ENCODE measurements at places on chromosomes 1 and 21.

GRCh38 chr1:111139324-111139955 is 453 bp downstream of the DRAM2 start:
- peak; percentile 58 for DNase-seq

- DNase-seq = no peak
Observed at GRCh38 chr1:221698579-221699349, 43.1 kb downstream of the DUSP10 start.

- DNase-seq = no peak
Observed at GRCh38 chr1:244583358-244583982, 69.5 kb upstream of the DESI2 start.

DNA sequence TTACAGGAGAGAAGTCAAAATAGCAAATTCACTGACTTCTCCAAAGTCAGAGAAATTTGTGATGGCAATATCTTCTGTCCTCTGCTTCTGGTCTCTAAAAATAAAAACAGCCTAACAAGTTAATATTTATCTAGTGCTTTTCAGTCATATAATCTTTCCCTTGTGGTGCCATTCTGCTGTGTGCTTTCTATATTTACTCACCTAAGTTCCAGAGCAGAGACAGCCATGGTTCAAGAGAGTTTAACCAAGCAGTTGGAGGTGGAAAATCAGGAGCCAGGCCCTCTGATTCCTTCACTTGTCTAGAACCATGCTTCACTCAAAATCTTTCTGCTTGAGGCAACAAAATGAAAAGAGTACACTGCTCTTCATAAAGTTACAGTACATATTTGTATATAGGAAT is 39.3 kb downstream of the BRINP2 start:
- DNase-seq = no peak

- no peak for DNase-seq
Observed at GRCh38 chr1:161220002-161220401, 3.4 kb downstream of the APOA2 start.

DNA sequence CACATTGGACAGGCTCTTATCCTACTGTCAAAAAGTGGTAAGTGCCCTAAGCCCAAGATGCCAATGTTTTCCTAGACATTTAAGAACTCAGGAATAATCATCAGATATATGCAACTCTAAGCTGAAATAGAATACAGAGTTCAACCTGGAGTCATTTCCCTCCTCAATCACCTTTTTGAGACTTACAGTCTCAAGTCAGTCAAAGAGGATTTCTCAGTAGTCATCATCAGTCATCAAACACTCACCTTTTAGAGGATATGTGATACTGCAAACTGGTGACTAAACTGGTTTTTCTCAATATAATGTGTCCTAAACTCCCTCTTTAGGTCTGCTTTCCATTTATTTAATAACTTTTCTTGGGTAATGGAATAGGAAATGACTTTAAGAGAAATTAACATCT is 145.3 kb upstream of the ADAMTS5 start:
- no peak for DNase-seq

DNA sequence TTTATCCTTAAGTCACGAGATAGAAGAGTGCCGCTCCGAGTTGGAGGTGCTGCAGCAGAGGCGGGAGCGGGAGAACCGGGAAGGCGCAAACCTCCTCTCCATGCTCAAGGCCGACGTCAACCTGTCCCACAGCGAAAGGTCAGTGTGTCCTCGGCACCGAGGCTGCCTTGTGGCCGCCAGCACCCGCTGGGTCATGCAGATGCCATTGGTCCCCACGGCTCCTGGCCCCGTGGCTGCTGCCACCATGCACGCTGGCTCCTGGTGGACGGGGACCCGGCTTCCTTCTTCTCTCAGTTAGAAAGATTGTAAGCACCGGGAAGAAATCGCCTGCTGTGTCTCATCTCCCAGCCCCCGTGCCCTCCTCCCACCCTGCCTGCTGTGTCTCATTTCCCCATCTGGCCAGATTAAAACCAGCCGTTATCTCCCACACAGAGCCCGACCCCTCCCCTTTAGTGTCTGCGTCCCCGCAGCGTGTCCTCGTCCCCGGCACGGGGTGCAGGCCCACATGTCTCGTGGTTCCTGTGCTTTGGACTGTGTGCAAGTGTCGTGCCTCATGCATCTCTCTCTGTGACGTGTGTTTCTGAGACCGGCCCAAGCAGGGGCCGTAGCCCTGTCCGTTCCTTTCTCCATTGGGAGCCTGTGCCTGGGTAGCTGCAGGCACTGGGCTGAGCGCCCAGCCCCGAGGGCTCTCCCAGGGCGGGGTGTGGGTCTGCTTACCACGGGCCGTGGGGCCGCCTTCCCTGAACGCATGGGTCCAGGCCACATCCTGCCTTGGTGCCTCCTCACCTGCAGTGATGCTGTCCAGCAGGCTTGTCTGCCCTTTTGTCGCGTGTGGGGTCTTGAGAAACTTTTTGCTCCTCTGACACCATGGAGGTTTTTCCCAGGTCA is 62.1 kb downstream of the PCNT start:
- no peak for DNase-seq

DNA sequence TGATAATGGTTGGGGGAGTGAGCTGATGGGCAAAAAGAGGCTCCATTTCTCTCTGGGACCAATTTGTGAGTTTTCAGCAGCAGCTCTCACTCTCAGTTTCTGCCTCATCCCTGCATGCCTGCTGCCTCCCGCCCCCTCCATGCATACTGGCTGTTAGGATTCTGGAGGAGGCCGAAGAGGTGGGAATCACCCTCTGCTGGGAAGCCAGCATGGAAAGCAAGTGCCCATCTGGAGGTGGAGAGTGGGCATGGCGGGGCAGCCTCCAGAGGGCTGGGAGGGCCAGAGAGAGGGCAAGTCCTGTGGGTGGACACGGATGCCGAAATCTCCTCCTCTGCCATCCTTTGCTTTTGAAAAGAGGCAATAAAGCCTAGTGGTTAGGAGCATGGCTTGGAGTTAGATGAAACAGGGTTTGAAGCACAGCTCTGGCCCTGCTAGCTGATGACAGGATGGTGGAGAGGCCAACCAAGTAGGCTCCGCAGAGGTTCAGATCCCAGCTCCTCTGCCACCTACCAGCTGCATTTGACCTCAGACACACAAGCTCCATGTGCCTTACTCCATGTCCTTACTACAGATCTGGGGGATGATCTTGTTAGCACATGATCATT is 113.4 kb downstream of the GRIK3 start:
- DNase-seq = no peak

DNA sequence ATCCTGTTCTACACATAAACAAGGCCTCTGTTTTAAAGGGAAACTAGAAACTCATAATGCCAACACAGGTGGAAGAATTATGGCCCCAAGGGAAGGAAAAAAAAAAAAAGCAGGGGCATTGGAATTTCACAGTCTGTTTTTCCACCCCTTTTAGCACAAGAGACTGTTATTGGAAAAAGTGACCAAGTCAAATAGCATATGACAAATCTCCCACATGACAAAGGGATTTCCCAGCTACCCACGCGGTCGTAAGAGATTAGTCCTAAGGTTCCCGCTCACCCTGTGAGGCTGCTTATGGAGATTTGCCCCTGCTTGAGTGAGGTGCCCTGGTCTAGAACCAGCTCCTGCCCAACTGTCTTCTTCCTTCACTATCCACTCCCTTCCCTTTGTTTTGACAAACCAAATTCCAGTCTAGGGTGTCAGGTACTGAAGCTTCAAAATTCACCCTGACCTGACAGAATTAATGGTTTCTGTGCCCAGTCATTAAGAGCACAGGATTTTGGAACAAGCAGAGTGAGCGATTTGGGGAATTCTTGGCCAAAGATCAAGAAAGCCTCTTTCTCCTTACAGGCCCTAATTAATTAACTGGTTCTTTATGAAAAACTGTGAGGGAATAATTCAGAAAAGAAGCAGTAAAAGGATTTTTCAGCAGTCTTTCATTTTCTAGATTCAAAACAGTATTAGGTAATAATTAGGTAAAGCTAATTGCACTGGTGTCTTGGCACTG is 107.3 kb downstream of the NMNAT2 start:
- peak; percentile 49 for DNase-seq

DNA sequence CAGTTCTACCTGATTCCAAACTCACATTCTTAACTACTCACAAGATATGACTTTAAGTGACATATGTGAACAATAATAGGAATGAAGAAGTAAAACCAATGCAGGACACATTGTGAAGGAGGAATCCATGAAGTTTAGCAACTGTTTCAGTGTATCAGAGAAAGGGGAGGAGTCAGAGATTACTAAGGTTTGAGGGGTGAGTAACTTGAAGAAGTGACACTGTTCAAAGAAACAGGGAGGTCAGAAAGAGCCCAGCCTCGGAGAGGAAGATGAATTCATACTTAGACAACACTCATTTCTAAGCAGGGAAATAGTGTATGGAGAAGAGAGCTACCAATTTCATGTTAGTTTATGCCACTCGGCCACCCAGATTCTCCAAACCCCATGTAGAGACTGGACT is 28.2 kb upstream of the RPF1 start:
- no peak for DNase-seq

GRCh38 chr1:56569661-56570060 is 9.7 kb downstream of the PLPP3 start:
- no peak for DNase-seq

Data from astrocyte (in vitro differentiated cells and primary cell).